ENCODE measurements at places on chromosomes 13 and 19.
A peak's percentile ranks its signal among the peaks of the same experiment; 100 is the strongest.

DNA sequence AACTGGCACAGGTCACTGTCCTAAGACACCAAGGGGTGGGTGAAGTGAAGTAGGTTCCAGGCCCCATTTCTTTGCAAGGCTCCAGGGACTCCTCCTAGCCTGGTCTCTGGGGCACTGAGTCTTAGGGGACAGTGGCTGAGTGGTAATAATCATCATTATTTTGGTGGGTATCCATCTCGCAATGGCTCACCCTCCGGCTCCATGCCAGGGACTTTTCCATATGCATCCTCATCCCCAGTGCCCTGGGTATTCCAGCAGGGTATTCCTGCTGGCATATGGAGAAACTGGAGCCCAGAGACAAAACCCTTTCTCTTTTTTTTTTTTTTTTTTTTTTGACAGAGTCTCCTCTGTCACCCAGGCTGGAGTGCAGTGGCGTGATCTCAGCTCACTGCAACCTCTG lies 2.5 kb downstream of the PDE4A start:
- no peak for DNase-seq

DNA sequence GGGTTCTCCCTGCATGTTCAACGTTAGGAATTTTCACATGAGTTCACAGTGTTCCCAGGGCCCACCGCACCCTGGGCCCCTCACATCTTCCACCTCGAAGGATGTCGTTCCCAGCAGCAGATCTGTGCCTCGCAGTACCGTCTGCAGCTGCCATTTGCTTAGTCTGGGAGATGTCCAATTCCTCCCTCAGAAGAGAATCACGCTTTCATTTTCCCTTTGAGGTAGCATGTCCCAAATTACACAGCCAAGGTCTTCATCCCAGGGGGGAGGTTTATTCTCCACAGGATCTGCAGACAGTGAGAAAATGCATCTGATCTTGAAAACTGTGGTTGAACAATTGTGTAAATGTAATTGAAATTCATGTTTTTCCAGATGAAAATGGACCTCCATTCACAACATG lies 150.2 kb downstream of the DCT start:
- DNase-seq: peak; percentile 76

DNA sequence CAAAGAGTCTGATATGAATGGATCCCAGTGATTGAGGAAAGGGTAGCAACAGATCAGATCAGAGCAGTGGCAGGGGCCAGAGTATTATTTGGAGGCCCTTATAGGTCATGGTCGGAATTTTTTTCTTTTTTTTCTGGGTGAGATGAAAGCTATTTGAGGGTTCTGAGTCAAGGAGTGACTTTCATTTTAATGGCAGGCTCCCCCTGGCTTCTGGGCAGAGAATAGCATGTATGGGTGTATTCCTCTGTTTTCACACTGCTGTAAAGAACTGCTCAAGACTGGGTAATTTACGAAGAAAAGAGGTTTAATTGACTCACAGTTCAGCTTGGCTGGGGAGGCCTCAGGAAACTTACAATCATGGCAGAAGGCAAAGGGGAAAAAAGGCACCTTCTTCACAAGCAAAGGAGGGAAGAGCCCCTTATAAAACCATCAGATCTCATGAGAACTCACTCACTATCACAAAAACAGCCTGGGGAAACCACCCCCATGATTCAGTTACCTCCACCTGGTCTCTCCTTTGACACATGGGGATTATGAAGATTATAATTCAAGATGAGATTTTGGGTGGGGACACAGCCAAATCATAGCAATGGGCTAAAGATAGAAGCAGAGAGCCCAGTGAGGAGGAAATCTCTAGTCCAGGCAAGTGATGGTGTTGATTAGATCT lies 3.0 kb upstream of the SLC6A16 start:
- peak; percentile 54 for DNase-seq

GRCh38 chr13:113564331-113565023 lies 20.1 kb upstream of the TFDP1 start:
- DNase-seq: no peak

DNA sequence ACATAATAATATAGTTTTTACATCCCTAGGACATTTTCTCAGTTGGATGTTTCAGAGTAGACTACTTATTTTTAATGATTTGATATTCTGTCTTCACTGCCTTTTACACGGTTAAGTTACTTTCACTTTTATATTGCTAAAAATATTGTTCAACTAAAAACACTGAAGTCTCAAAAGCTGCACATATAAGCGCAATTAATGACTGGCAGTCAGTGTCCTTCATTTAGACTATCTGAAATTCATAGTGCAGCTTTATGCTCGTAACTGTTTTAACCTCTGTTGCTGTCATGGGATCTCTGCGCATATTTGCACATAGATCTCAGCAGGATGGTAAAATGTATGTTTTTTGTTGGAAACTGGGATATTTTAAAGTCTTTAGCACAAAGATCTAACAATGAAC lies 864.3 kb downstream of the SLITRK6 start:
- no peak for DNase-seq

GRCh38 chr13:99982036-99982730 lies 599 bp downstream of the ZIC2 start:
- DNase-seq: no peak

DNA sequence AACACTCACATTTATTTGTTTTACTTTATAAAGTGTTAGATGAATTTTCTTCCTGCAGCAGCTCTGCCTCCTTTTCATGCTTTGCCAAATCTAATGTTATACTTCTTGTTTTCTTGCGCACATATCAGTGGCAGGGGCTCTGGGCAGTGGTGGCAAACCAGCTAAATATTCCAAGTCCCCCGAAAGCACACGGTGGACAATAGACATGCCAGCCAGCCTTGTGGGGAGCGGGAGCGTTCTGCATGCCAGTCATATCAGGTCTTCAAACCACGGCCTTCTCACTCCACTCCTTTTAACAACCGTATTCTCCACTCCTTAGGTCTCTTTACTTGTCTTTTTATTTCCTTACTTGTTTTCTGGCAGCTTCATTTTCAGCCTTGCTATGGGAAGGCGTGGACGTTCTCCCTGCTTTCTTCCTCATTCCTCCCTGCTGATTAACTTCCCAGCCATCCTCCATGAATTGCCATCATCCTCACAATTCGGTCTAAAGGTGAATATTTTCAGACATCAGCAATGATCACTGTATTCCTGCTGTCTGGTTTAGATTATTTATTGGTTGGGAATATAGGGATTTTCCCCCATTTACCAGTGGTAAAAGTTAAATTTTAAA lies 77.1 kb upstream of the WASF3 start:
- DNase-seq: peak; percentile 13

- no peak for DNase-seq
These were observed 1498.4 kb downstream of the EFNB2 start for GRCh38 chr13:105037110-105037509.

GRCh38 chr19:55196803-55197202 lies 12.5 kb downstream of the PTPRH start:
- no peak for DNase-seq

GRCh38 chr19:32287811-32288227 lies 57.6 kb upstream of the ZNF507 start:
- DNase-seq: peak; percentile 87

DNA sequence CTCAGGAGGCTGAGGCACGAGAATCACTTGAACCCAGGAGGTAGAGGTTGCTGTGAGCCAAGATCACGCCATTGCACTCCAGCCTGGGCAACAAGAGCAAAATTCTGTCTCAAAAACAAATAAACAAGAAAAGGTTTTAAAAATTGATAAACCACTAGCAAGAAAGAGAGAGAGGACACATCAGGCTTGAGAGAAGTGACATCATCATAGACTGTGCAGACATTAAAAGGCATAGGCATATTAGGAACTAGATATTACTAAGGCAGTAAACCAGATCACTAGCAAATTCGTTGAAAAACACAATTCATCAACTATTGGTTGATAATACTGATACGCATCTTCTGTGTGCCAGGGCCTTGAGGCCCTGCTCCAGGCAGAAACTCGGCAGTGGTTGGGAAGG lies 7.7 kb downstream of the A1BG start:
- no peak for DNase-seq

GRCh38 chr19:19595171-19595701 lies 23.3 kb downstream of the PBX4 start:
- DNase-seq: peak; percentile 34

DNA sequence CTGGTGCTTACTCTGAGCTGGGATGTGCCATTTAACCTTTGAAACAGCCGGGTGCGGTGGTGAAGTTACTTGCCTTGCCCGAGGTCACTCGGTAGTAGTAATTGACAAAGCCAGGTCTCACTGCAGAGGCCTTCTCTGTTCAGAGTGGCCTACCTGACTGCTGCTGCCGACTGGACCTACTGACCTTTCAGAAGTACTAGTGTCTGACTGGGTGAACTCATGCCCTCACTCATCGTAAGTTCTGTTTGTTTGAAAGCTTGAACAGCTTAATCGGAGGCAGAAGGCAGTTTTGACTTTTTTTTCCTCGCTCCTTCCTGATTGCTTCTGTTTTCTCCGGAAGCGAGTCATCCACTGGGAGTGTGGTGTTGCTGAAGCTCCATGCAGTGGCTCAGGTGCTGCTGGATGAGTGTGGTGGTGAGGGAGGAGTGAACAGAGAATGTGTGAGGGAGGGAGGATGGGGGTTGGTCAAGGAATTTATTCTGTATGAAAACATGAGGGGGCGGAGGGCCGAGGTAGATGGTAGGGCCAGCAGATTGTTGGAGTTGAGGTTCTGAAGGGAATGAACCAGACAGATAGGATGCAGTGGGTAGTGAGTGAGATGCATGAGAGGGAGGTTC lies 2.7 kb downstream of the SPINT2 start:
- DNase-seq: peak; percentile 52

GRCh38 chr13:111611651-111612050 lies 291.2 kb downstream of the TEX29 start:
- DNase-seq: no peak

GRCh38 chr13:45362939-45363338 lies 22.0 kb upstream of the TPT1 start:
- no peak for DNase-seq

DNA sequence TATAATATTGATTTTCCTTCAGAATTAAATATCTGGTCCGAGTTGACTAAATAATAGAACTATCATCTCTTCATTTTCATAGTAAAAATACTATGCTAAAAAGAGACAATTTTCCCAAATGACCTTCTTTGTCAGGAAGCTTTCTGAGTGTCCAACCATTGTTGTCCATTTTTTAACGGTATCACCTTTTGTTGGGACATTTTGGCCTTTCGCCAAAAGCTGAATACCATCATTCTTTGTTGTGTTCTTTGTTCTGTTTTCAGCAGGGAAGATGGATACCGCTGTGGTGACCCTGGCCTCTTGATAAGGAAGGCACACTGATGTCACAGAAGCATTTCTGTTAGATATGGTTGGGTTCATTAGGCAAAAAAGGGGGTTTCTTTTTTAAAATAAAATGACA lies 654.4 kb upstream of the GPC6 start:
- DNase-seq: no peak

- no peak for DNase-seq
These were observed 4.9 kb upstream of the KLK15 start for GRCh38 chr19:50838239-50838638.

DNA sequence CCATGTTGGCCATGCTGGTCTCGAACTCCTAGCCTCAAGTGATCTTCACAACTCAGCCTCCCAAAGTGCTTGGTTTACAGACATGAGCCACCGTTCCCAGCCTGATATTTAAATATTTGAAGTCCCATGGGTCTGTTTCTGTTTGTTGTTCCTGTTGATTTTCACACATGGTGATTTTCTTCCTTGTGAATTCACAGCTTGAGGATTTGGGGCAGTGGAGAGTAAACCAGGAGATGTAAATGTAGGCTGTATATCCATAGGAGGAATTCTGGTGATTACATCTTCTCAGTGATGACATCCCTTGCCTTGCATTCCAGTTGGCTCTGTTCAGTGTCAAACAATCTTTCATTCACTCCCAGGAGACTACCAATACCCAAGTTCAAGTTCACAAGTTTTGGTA lies 471.9 kb downstream of the KCTD12 start:
- DNase-seq: peak; percentile 2

DNA sequence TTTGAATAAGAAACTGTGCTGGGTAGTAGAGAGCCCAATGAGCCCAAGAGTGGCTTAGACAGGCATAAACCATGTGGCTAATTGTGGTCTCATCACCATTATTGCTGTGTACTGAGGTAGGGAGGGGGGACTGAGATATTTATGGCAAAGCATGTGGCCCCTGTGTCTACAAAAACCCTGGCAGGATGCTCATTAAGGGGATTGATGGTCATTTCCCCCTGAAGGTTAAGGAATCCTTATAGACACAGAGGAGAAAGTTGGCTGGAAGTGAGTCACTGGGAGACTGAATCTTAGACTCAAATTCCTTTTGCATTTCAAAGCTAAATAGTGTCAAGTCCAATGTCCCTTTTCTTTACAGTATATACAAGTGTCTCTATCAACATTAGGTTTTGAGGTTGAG lies 9.8 kb upstream of the DACT3 start:
- DNase-seq: peak; percentile 22

DNA sequence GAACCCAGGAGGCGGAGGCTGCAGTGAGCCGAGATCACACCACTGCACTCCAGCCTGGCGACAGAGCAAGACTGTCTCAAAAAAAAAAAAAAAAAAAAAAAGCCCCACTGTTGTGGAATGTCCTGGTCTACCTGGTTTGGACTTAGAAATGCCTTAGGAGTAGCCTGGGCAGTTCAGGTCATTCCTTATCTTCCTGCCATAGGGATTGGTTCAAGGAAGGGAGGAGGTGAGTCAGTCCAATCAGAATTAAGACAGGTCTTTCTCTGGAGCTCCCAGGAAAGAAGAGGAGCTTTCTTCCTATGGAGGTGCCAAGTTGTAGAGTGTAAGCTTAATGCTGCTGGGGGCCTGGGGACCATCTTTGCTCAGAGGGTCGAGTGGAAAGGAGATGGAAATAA lies 44.8 kb downstream of the SIPA1L3 start:
- no peak for DNase-seq

DNA sequence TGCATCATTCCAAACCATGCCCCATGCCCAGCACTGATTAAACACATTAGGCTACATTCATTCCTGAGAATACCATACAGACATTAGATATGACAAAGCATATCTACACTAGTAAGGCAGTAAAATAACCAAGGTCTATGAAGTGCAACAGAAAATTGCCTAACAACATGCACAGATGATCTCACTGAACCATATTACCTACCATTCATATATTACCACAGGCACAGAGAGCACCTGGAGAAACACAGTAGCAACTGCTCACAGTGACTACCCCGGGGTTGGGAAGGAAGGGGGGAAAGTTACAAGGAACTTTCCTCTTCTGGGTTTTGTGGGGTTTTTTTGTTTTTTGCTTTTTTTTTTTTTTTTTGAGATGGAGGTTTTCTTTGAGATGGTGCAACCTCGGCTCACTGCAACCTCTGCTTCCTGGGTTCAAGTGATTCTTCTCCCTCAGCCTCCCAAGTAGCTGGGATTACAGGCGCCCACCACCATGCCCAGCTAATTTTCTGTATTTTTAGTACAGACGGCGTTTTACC lies 669.6 kb downstream of the UQCRFS1 start:
- DNase-seq: no peak

- no peak for DNase-seq
These were observed 10.3 kb downstream of the CIC start for GRCh38 chr19:42279155-42279901.

- no peak for DNase-seq
These were observed 1.8 kb upstream of the SIGLEC12 start for GRCh38 chr19:51503286-51503817.

DNA sequence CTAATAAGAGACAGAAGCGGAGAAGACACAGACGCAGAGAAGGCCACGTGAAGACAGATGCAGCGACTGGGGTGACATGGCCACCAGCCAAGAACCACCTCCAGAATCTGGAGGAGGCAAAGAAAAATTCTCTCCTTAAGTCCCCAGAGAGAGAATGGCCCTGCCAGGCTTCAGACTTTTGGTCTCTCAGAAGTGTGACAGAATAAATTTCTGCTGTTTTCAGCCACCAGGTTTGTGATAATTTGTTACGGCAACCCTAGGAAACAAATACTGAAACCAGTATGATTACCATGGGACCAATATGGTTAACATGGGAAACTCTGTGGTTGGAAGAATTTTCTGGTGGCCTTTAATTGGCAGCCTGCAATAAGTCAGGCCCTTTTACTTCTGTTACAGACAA lies 63.9 kb upstream of the DOCK9 start:
- no peak for DNase-seq

Data from cardiac fibroblast (primary cell).